GM23248 (cell line): ENCODE measurements at places on chromosomes 16 and 17. TPM values are rescaled to one million over a fixed set of nuclear protein-coding genes. Genes with fewer than 3 reads are reported as not detected.

TBC1D3C gene
- total RNA-seq: not detected in 2 replicates

DNA sequence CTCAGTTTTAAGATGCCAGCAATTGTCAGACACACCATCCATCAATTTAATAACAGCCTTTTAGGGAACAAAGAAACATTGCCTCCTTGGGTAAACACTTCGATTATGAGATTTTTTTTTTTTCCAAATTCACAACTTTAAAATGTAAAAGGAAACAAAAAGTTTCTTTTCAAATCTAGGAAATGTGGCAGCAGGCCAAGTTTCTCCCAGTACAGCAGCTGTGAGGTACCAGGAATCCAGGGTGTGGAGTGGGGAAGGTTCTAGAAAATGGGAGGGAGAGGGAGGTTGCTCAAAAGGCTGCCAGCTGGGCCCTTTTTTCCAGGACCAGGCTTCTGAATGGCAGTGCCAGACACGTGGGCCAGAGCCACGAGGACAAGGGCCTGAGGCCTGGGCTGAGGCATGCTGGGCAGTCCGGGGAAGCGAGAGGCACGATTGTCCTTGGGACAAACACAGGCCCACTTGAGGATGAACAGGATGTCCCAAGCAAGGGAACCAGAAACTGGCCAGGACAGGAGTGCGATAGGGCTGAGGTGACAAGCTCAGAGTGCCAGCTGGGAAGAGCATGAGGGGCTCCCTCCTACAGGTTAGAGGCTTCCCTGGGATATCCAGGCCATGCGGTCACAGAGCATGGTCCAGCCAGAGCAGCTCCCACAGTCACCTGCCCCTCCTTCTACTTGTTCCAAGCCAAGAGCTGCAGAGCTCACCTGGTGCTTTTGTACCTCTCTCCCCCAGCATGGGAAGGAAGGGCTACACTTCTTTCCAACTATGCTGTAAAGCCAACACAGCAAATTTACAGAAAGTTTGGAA is 215.1 kb downstream of the KATNIP start:
- H3K27ac ChIP-seq: no peak overlapping the region
- H3K4me3 ChIP-seq: no peak overlapping the region
- H3K36me3 ChIP-seq: 0 out of 2 replicates have a peak, but pooled peaks cover 10% of the 10 kb centered on the region
- H3K4me1 ChIP-seq: no peaks in the 10 kb centered on the region
- no peak for DNase-seq
- no peaks in the 10 kb centered on the region for H3K27me3 ChIP-seq

GRCh38 chr16:20042848-20043247 is 30.8 kb downstream of the GPR139 start:
- H3K4me3 ChIP-seq: no peak overlapping the region
- H3K4me1 ChIP-seq: no peaks in the 10 kb centered on the region
- no peaks in the 10 kb centered on the region for H3K36me3 ChIP-seq
- H3K27me3 ChIP-seq: no peaks in the 10 kb centered on the region
- DNase-seq: peak; percentile 17

MYH1 gene
- total RNA-seq: under 0.01 and 0.11 TPM in 2 replicates

CLN3 gene
- 10.4 and 15.8 TPM in 2 replicates for total RNA-seq
